ENCODE measurements at places on chromosomes 7 and 10.

DNA sequence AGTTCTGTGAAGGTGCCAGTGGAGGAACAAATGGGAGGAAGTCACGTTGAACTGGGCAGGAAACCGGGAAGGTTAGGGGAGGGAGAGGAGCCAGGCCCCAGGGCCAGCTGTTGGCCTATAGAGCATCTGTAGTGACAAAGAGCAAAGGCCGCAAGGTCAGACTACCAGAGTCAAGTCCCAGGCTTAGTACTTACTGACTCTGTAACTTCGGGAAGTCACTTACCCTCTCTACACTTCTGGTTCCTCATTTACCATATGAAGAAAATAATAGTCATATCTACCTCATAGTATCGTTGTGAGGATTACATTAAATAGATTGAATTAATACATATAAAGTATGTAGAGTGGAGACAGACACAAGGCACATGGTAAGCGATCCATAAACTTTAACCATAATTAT, 101.8 kb upstream of the FZD1 start:
- no peak for DNase-seq

- no peak for DNase-seq
Measured at GRCh38 chr10:115654961-115655360, 561.8 kb downstream of the ATRNL1 start.

- peak; percentile 74 for DNase-seq
Measured at GRCh38 chr10:89327803-89328441, at the start of gene IFIT3. Gene IFIT3 (plus strand): TSS chr10:89327997. CDS start chr10:89328074, 77 bp downstream.

GRCh38 chr7:103843689-103844480, 145.6 kb downstream of the RELN start:
- no peak for DNase-seq

DNA sequence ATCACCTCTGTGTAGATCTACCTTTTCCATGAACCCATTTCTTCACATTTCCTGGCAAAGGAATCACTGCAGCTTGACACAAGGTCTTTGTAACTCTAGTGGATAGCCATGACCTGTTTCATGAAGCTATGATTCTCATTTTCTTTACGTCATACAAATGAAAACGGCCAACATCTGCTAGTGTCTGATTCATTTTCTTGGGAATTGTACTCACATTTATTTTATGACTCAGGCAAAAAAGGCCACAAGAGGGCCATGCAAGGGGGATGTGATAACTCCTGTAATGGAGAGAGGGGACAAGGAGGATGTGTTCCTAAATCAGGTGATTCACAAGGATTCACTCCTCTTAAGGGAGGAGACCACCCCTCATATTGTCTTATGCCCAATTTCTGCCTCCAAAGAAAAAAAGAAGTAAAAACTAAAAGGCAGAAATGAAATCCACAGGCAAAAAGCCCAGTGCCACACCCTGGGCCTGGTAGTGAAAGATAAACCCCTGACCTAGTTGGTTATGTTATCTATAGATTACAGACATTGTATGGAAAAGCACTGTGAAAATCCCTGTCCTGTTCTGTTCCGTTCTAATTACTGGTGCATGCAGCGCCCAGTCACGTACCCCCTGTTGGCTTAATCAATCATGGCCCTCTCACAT, 249.9 kb downstream of the IPMK start:
- no peak for DNase-seq

DNA sequence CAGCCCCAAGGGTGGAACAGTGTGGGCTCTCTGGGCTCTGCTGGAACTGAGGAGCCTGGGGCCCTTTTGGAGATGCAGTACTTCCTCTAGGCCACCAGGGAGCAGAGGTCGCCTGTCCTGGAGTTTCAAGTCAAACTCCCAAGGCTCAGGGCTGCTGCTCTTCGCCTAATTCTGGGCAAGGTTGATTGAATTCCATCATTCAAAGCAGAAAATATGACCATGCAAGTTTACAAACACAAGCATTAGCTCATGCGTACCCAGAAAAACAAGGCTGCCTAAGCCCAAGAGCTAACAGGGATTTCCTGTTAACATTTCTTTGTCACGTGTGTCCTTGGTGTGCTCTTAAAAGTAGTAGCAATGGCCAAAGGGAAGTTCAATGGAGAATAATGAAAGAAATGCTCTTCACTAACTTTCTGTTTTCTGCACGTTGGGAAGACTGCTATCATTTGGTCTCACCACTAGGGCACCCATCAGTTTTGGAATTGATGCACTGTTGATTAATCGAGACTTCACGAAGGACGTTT, 20.1 kb downstream of the LDB3 start:
- peak; percentile 63 for DNase-seq

DNA sequence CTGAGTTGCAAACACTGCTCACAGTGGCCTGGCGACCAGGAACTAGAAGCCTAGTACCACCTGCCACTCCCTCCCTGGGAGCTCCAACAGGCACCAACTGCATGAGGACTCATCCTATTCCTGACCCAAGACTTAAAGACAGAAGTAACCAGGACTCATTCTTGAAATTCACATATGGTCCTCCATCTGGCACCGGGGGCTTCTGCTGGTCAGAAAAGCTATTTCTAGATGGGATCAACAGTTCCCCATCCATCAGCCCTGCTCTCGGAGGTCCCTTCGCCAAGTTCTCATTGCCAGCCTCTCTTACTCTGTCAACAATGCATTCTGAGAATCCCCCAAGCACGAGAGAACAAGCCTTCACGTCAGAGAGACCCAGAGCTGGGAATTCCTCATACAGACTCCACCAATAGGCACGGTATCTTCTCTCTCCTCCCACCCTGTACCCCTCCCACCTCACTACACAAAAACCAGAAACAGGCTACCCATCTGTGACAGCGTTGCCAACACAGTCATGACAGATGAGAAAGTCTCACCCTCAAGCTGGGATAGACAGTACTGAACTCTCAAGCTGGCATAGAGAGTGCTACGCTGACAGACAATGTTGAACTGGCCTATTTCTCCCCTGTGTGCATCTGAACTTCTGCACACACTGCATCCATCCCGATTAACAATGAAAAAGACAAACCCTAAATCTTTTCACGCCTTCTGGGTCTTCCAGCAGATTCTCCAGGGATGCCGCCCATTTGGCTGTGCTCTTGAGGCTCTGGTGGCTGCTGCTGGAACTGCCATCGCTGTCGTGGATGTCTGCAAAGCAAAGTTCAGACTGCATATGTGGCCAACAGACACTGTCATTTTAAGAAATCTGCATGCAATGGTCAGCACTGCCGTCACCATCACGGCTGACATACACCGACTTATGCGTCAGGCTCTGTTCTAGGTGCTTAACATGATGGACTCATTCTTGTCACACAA, 15.6 kb downstream of the RGS10 start:
- no peak for DNase-seq

DNA sequence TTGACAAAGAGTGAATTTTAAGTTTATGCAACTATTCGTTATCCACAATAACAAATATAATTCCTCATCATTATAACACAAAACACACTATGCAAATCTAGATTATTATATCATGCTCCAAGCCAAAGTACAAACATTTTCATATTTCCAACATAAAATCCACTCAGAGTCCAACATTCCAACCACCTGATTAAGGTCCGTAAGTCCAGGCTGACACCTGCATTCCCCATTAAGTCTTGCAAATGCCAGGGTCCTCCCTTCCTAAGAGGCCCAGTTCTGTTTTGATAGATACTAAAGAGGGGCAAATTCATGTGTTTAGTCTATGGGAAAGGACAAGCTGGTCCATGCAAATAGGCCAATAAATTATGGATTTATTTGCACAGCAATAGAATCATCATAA, 206.1 kb downstream of the POU6F2 start:
- DNase-seq: no peak

DNA sequence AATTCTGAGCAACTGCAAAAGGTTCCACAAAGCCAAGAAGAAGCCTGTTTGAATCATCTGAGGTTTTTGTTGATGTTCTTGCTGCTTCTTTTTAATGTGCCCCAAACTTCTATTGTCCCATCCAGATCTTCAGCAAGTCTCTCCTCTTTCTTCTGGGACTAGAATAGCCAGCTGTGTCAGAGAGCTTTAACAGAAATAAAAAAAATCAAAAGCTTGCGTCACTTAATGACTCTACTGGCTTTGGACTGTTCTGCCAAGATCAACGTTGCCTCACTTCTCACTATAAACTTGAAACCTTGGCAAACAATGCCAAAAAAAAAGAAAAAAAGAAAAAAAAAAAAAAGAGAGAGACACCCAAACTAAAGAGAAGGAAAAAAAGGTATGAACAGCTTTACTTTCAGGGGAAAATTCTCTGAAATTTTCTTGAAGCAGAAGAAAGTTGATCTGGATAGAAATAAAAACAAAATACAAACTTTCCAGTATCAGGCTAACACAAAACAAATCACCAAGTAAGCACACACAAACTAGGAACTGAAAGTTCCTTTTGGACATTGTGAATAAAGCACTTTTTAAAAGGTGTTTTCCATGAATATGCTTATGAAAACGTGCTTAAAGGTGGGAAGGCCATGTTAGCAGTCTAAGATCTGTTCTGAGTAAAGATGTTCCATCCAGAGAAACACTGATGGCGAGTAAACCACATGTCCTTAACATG, 14.8 kb downstream of the USP54 start:
- peak; percentile 50 for DNase-seq

DNA sequence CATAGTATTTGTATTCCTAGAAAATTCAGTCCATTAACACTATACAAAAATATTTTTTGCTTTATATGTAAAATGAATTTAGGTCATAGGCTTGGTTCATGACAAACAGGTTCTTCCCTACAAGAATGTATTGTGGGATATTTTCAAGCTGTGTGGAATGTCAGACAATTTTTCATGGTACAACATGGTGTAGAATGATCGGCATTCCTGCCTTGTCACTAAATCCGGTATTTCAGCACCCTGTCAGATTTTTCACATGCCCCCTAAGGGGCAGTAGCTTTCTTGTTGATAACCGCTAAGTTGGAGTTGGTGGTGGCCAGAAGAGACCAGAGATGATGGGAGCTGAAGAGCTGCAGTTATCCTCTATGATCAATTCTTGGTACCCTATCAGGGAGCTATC, 154.3 kb downstream of the SORCS3 start:
- DNase-seq: no peak

DNA sequence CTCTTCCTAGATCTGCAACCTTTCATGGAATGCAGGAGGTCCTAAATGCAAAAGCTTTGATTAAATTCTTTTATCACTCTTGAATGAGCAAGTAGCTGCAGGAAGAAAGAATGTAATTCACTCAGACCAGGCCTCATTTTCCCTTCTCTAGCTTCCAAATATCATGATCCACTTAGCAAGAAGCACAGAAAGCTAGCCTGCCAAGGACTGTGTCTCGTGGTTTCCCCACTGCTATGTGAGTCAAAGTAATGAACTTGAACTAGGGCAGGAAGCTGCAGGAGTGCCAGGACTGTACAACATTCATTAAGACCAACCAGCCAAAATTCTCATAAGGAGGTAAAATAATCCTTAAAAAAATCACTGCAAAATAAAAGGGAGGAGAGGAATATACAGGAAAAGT, 379.2 kb downstream of the CALN1 start:
- DNase-seq: no peak

DNA sequence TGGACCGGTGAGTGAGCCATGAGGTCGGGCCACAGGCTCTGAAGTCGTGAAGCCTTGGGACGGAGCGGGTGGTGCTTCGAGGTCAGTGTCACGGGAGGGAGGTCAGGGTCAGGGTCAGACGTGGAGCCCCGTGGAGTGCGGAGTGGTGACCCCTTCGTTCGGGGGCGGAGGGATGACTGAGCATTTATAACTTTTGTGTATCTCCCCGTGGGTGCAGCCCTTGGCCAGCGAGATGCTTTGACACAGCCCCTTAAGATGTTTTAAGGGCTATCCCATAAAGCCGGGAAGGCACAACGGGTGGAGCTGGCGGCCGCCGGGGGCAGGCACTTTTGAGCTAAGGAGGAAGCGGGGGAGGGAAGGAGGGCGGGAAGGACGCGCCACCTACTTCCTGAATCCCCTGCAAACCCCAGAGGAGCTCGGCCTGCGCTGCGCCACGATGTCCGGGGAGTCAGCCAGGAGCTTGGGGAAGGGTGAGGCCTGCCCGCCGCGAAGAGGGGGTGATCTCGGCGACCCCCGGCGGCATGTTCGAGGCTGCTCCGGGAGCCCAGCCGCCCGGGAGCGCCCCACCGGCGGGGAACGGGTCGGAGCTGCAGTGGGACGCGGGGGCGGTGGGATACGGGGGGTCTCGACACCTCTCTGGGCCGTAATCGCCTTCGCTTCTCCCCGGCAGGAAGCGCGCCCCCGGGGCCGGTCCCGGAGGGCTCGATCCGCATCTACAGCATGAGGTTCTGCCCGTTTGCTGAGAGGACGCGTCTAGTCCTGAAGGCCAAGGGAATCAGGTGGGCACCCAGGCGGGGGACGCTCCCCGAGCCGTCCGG, at the start of gene GSTO1:
Gene GSTO1, plus strand, starts transcription at position 400 of the 818 bp plus-strand sequence. Its CDS starts 37 bp downstream, at position 437.
- peak; percentile 72 for DNase-seq

GRCh38 chr7:20799566-20800366, 13.1 kb upstream of the SP8 start:
- no peak for DNase-seq

DNA sequence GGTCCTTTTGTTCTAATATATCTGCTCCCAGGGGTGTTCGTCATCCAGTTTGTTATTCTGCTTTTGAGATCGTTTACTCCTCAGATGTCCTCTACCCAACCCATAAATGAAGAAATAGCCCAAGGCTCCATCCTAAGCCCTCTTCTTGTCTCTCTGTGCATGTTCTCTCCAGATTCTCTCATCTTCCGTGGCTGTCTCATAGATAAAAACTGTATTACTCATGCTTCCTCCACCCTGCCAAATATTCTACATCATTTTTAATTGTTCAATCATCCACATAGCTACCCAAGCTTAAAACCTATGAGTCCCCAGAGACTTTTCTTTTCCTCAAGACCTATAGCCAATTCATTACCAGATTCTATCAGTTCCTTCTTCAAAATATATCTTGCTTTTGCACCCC, 44.9 kb downstream of the CAV1 start:
- DNase-seq: no peak

DNA sequence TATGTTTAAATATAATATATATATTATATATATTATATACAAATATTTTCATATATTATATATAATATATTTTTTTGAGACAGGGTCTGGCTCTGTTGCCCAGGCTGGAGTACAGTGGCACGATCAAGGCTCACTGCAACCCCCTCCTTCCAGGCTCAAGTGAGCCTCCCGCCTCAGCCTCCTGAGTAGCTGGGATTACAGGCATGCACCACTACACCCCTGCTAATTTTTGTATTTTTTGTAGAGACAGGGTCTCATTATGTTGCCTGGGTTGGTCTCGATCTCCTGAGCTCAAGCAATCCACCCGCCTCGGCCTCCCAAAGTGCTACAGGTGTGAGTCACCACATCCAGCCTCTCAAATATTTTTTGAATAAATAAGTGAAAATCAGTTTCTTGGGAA, 215.5 kb downstream of the GATA3 start:
- no peak for DNase-seq

- no peak for DNase-seq
Measured at GRCh38 chr7:1900847-1901246, 230.8 kb downstream of the ELFN1 start.

- DNase-seq: no peak
Measured at GRCh38 chr10:128614016-128614605, 487.9 kb upstream of the MKI67 start.

GRCh38 chr7:133789974-133790373, 337.2 kb upstream of the LRGUK start:
- no peak for DNase-seq

All from AML-193 (cell line).